Cortex of kidney (tissue), 1 donor: ENCODE measurements at places on chromosomes 1 and 21.

DNA sequence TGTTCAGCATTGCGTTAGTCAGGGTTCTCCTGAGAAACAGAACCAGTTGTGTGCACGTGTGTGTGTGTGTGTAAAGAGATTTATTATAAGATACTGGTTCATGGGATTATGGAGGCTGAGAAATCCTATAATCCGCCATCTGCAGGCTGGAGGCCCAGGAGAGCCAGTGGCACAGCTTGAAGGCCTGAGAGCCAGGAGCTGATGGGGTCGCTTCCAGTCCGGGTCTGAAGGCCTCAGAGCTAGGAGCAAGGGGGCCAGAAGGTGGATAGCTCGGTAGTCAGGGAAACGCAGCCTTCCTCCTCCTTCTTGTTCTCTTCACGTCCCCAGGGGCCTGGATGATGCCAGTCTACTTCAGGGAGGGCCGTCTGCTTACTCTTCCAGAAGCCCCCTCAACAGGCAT, 37.7 kb downstream of the FAAP20 start:
- DNase-seq = no peak

DNA sequence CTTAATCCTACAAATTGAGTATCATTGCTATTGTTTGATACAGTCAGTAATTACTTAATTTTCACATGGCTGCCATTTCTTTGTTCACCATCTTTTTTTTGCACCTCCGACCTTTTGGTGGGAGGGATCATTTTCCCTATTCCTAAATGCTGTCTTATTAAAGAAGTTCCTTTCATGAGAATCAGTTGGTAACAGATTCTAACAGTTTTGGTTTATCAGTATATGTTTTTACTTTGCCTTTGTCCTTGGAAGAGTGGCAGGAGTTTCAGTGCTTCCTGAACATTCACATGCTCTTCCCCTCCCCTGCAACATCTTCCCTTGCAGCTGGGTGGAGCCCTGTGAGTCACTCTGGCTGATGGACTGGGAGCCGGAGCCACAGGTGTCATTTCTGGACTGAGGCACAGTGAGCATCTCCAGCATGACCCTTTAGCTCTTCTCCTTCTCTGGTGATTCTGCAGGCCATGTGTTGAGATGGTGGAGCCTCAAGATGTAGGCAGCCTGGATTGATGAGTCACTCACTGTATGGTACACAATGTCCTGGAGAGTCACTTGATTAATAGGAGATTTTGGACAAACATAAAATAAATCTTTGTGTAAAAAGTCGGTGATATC, 217.7 kb downstream of the URB2 start:
- no peak for DNase-seq

GRCh38 chr1:88191917-88192316, 492.2 kb upstream of the PKN2 start:
- no peak for DNase-seq

DNA sequence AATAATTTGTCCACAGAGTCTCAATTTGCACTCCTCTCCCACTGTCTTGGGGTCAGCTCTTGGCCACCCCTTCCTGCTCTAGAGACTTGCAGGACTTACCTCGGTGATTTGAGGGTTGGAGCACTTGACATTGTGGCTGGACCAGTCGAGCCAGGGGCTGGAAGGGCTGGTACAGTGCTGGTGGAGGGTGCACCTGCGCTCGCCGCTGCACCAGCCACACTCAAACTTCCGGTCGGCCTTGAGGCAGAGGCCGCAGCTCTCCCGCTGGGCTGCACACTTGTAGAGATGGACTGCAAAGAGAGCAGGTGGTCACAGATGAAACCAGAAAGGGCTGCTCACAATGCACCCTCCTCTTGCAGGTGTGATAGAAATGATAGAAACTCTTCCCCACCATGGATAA, 165.0 kb downstream of the PLXNA2 start:
- DNase-seq = no peak

DNA sequence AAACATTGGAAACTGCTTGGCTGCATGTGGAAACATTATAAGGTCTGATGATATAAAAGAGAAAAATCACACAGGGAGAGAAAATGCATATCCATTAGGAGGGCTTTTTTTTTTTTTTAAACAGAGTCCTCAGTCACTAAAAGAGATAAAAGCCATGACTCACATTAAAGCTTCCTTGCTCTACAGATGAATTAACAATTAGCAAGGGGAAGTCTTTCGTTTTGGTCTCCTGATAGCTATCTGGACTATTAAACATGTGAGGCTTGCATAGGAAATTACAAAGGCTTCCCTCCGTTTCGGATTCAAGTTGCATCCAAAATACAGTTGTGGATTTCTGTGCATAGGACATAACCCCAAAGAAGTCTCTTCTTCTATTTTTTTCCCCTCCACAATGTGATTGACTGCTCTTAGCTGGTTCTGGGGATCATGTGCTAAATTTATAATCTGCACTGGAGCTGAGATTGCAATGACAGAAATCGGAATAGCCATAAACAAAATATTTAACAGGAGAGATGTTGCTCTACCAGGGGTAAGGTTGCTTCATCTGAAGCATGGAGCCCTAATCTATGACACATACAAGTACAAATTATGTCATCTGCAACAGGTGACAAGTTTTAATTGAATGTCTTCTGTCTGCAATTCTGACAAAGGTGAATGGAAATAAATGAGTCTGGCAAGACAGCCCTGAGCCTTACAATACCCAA, 146.8 kb downstream of the ESRRG start:
- DNase-seq = no peak

GRCh38 chr1:112356765-112357164, 39.2 kb upstream of the CTTNBP2NL start:
- DNase-seq = no peak

GRCh38 chr21:25646474-25646873, 7.4 kb downstream of the JAM2 start:
- no peak for DNase-seq

GRCh38 chr1:172960454-172961208, 90.1 kb downstream of the TNFSF18 start:
- DNase-seq = no peak

DNA sequence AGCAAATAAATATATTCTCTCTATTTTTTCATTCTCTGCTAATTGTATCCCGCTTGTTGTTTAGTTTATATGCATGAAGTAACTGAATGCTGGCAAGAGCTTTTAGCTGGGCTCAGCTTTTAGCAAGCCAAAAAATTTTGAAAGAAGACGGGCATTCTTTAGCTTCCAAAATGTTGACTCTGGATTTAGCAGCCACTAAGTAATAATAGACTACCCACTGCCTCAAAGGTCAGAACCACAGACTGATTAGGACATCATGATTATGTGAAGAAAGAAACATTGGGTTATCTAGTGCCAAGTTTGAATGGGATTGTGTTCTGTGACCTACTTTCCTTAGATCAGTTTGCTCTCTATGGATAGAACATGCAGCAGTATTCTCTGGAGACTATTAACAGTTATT, 80.3 kb upstream of the DPH5 start:
- DNase-seq = no peak

DNA sequence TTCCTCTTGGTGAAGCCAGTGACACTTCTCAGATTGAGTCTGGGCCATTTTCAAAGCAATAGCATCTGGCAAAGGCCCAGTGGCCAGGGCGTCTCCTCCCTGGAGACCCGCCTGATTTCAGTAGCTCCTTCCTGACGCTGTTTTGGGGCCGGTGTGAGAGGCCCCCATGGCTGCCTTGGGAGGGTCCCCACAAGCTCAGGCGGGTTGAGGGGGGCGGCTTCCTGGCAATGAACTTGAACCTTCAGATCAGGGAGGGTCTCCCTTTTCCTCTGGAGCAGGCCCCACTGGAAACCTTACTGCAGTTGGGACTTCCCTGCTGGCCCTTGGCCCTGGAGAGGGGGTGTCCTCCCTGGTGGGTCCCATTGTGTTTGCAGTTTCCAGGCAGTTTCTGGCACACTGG, 121.2 kb downstream of the CRYAA start:
- DNase-seq = no peak

DNA sequence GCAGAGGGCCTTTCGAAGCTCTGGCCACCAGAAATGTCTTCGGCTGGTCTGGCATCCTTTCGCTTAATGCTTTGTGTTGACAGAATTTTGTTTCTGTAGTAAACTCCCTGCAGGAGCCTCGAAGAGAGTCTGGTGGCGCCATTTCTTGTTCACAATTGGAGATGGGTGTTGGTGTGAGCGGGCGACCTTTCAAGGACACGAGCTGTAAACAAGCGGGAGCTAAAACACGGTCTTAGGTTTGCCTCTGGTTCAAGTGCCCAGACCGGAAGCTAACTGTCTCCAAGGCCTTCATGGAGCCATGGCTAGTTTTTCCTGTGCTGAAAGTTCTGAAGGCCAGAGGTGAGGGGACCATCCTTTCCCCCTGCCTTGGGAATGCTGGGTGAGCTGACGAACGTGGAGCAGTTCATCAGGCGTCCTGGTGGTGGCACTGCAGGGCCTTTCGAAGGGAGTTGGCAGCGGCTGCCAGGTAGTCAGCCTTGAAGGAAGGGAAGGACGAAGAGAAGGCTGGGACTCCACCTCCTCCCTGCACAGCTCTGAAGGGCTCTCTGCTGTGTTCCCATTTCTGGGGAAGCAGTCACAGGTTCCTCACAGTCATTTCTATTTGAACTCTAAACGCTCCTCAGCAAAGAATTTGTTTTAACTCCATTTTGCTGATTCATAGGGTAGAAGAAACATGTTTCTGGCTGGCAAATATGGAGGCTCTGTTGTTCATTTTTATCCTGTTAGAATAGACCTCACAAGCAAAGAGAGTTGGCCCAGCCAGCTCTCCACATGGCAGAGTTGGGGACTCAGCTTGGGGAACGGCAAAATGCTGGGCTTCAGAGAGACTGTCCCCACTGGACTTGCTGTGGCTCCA, 35.2 kb downstream of the URB2 start:
- DNase-seq = no peak

- no peak for DNase-seq
Measured at GRCh38 chr1:43503534-43503933, 27.1 kb upstream of the PTPRF start.

DNA sequence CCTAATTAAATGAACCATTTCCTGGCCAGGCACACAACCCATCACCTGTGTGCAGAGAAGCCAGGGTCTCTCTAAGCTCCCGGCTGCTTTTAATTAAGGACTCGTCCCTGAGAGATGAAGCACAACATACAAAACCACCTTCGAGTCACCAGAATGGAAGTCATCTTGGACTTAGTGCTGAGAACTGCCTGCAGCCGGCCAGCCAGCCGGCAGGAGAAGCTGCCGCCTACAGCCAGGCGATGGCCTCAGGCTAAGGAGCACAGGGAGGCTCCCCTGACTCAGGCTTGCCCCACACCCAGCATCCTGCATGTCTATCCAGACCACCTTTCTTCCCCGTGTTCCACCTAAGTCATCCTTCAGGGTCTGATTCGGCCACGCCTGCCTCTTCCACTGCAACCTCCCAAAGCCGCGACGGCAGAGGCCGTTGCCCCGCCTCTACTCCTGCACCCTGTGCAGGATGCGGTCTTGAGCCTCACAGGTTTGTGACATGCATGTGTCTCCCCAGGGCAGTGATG, 83.6 kb downstream of the SLC66A1 start:
- DNase-seq = no peak

DNA sequence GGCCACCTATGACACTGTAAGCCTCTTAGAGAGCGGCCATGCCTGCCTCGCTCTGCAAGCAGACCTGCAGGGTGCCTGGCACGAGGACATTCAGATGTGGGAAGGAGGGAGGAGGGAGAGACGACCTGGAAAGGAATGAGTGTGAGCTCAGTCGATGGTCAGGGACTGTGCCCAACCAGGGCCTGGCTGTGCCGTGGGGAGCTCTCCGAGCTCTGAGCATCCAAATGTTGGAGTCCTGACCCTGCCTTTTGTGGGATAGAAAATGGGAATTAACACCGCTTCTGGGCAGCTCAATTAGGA, 7.3 kb downstream of the CSTB start:
- DNase-seq = no peak

GRCh38 chr1:30968220-30968971, 59.8 kb upstream of the SDC3 start:
- no peak for DNase-seq

DNA sequence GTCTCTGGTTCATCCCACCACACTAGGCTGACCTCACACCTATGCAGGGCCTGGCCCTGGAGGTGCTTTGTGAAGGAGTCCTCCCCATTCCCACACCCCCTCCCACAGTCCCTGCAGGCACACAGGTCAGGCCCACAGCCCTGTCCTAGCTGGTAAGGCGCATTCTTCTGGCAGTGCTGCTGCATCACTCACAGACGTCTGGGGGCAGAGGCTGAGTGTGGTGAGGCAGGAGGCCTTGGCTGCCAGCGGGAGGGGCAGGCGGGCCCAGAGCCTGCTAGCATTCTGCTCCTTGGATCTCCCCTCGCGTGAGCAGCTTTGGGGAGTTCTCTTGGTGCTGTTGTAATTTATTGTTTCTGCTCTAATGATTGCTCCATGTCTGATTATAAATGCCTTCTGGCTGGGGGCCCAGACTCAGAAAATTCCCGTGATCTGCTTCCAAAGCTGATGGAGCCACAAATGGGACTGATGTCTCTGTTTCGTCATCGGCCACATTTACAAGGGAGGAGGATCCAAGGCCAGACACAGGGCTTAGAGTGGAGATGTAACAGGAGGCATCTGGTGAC, 62.9 kb downstream of the TRABD2B start:
- DNase-seq = no peak

GRCh38 chr1:245255783-245256182, 101.0 kb downstream of the KIF26B start:
- no peak for DNase-seq

DNA sequence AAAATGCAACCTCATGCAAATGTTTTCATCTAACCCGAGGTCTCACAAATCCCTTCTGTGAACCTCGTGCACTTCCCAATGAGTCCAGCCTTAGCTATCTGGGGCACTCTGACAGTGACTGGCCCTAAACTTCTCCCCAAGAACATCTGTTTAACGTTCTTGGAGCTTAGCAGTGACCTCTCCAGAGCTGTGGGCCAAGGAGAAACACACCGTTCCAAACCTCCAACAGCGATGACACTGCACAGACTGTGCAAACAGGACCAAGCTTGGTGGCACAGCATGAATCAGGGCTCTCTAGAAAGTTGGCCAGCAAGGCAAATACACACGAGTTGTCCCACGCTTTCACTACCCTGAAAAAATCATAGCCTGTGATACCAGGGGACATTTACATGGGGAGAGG, 15.8 kb downstream of the BEND5 start:
- DNase-seq = no peak

DNA sequence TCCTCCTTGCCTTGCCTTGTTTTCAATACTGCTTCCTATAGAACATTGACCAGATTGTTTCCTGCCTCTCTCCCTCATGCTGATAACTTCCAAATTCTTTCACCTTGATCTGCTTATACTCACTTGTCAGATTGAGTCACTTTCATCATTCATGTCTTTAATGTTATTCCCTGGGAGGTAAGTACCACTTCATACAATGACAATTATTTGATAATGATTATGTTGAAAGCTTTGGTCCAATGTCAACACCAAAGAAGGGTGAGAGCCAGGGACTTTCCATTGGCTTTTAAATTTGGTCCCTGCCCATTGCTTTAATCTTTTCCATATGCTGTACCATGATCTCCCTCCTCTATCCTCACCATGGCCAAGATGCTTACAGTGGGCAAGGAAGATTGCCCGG, 137.4 kb downstream of the SYT2 start:
- DNase-seq = no peak

- no peak for DNase-seq
Measured at GRCh38 chr21:31191553-31191952, 152.5 kb downstream of the TIAM1 start.

- DNase-seq = no peak
Measured at GRCh38 chr1:3003941-3004270, 17.4 kb upstream of the ACTRT2 start.
